ENCODE measurements at places on chromosomes 7 and 10.

DNA sequence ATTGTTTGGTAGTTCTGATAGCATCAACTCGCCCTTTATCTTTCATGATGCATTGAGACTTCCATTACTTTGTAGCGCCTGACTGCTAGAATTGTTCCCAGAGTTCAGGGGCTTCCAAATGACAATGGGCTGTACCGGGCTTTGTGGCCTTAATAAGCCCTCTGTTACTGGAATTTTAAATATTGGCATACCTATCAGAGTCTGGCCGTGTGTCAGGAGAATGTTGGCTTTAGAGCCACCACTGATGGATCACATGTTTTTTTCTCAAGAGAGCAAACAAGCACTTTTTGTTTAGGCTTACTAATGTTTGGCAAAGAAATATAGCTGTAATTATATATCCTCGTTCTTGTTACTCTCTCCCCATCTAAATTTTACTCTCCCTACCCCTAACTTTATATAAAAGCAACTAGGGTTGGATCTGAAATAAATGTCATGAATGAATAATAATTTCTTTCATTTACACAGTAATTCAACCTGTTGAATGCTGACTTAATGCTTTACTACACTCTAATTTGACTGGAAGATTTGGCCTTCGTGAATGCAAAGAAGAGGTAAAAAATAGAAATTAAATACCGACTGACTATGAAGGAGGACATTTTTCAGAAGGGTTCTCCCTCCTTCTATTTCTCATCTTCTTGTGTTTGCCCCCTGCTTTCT, 396.7 kb downstream of the AUTS2 start:
- DNase-seq, result no peak

DNA sequence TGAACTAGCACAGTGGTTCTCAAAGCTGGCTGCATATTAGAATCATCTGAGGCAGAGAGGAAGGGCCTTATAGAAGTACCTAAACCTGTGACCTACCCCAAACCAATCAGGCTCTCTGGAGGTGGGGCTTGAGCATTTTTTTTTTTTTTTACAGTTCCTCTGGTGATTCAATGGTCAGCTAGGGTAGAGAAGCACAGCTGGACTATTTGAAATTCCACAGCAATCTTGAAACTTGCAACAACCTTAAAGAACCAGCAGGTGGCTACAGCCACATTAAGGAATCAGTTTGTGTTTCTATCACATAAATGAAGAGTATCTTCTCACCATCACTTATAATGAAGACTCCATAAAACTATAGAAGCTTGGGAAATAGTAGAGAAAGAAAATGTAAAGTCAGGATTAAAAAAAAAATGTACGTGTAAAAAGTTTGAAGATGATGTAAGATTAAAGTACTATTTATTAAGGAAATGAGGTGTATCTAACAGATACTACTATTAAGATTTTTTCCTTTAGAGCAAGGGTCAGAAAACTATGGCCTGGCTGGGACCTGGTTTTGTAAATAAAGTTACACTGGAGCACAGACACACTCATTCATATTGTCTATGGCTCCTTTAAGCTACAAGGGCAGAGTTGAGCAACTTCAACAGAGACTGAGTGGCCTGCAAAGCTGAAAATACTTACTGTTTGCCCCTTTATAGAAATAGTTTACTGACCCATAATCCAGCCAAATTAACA, 3.8 kb downstream of the RTKN2 start:
- no peak for DNase-seq

DNA sequence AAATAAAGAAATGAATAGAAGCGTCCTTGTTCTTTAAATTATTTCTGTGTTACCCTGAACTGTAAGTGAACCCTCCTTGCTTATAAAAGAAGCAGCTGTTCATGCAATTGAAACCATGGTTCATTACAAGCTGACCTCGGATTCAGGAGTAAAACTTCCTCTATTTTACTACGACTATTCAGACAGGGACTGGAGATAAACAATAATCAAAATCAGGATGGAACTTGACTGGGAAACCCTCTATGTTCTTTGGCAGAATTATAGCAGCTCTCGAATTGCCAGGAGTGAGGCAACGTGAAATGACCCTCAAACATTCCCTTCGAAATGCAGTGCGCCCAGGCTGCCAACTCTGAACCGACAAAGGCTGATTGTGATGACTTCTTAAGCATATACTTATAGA, 172.1 kb downstream of the CYP26A1 start:
- DNase-seq, result no peak

- no peak for DNase-seq
Observed at GRCh38 chr10:61964059-61964709, 62.7 kb downstream of the ARID5B start.

DNA sequence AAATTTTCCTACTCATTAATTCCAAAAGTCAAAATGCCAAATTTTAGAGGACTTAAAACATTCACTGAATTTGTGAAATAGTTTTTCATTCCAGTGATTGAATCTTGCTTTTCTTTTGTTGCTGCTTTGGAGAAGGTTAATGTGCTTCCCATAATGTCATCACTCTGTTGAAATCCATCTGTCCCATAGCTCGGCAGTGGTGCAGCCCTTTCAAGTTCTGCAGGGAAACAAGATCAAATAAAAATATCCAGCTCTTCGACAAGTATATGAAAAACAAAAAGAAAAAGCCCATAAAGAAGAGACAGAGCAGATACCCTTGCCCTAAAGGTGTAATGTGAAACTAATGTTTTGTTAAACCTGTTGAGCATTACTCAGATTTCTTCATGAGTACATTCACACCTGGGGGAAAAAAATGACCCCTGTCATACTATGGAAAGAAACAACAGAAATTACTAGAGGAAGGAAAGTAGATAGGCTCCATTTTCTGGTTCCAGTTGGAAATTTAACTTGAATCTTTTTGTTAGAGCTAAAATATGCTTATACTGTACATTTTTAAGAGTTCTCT, 35.1 kb downstream of the AGR3 start:
- no peak for DNase-seq

Measured in stimulated activated CD8-positive, alpha-beta memory T cell treated with anti-CD3 and anti-CD28 coated beads, Interleukin-7, amount 100 ng/mL, for 1 hour (primary cell).